ENCODE measurements at places on chromosomes 6 and 20.

DNA sequence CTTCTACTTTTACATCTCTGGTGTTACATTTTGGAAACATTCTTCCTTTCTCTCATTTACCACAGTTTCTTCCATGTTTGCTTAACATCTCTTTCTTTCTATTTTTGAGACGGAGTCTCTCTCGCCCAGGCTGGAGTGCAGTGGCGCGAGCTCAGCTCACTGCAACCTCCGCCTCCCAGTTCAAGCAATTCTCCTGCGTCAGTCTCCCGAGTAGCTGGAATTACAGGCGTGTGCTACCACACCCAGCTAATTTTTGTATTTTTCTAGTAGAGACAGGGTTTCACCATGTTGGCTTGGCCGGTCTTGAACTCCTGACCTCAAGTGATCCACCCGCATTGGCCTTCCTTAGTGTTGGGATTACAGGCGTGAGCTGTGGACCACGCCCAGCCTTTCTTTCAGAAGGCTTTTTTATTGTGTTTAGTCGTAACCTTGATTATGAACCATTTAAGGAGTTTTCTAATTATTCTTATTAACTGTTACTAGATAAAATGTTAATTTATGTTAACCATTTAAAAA, 27.8 kb downstream of the MAP3K4 start:
- DNase-seq = no peak

- DNase-seq = no peak
Measured at GRCh38 chr6:169520104-169520503, 181.7 kb downstream of the WDR27 start.

GRCh38 chr20:60117065-60117464, 158.8 kb downstream of the CDH26 start:
- no peak for DNase-seq

DNA sequence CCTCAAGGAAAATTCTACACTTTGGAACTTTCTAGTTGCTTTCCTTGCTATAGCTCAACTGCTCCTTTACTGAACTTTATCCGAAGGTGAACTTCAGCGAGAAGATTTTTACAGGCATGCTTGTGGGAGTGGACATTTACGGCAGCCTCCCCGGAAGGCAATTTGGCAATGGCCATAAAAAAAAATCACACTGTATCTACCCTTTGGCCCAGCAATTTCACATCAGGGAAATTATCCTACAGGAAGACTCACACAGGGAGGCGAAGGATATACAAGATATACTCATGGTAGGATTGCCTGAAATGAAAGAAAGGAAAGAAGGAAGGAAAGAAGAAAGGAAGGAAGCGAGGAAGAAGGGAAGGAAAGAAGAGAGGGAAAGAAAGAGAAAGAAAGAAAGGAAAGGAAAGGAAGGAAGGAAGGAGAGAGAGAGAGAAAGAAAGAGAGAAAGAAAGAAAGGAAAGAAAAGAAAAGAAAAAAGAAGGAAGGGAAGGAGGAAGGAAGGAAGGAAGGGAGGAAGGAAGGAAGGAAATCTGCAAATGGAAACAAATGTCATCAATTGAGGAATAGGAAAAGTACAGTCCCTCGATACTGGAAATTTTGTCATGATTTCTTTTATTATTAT, 25.7 kb downstream of the OVOL2 start:
- no peak for DNase-seq

- no peak for DNase-seq
Measured at GRCh38 chr6:358432-358831, 33.1 kb upstream of the IRF4 start.

GRCh38 chr6:46420921-46421638, 70.2 kb downstream of the RCAN2 start:
- no peak for DNase-seq

- DNase-seq = no peak
Measured at GRCh38 chr20:34689486-34689885, 12.6 kb upstream of the PIGU start.

DNA sequence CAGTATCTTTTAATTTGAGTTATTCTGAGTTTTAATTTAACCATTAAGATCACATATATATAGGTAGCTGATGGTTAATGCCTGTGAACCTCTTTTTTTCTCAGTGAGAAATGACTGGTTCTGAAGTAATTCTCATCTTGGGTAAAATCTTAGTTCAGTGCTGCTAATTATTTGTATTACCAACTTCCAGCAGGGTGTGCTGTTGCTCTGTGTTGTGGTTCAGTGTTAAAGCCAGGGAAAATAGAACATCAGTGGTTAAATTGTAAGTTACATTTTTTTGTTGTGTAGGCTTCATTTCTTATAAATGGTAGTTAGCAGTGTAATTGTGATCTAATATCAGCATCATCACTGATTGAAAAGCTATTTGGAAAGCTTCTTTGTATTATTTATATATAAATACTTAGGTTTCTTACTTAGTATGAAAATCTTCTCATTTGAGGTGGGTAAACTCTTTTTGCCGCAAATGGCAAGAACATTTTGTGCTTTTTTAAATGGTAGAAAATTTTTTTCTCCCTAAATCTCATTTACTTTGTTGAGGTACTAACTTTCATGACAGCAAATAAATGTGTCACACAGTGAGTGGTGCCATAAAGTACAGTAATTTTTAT, 43.7 kb downstream of the CDC5L start:
- peak; percentile 78 for DNase-seq

DNA sequence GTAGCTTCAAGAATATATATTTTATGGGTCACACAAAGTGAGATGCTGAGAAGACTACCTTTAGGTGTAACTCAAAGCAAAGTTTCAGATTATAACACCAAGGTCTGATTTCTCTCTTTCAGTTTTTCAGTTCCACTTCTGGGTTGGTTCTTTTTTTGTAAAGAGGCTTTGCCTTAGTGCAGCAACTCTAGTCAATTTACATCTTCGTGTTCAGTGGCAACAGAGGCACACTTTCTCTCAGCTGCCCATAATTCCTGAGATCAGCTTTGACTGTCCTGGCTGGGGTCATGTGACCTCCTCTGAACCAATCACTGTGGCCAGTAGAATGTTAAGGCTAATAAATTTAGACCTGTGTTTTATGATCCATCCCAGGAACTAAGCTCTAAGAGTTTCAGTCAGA, 120.2 kb downstream of the TINAG start:
- DNase-seq = no peak

- DNase-seq = no peak
Measured at GRCh38 chr6:34953061-34954025, 64.3 kb downstream of the ANKS1A start.

GRCh38 chr6:129297592-129297991, 412.4 kb downstream of the ARHGAP18 start:
- no peak for DNase-seq

DNA sequence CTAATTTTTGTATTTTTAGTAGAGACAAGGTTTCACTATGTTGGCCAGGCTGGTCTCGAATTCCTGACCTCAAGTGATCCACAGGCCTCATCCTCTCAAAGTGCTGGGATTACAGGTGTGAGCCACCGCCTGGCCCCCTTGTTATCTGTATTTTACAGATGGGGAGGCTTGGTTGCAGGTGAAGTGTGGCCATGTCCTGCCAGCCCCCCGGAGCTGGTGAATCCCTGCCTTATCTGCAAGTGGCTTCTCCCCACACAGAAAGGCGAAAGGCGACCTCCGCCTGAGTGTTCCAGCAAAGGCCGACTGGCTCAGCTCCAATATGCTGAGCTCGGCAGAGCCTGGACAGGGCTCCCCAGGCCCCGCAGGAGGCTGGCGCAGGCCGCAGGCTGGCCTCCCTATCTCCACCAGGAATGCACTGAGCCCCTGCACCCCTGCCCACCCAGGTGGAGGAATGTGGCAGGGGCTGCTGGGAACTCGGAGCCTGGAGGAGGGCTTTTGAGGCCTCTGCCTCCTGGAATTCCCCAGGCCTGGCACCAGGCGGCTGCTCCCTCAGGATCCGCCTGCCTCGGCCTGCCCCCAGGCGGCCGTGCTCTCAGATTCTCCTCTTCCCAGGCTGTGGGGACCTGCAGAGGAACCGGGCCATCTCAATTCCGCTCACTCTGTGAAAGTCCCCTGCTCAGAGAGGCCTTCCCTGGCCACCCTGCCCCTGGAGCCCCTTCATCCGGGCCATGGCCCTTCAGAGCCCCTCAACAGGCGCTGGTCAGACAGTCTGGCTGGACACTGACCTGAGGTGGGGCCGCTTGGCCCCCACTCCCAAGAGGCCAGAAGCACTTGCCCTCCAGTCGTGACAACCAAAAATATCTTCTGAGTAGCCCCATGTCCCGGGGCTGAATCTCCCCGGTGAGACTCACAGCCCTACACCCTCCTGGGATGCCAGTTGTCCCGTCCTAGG, 9.3 kb upstream of the LAMA5 start:
- DNase-seq = no peak

GRCh38 chr6:146913842-146914488, 290.3 kb upstream of the STXBP5 start:
- DNase-seq = peak; percentile 16

DNA sequence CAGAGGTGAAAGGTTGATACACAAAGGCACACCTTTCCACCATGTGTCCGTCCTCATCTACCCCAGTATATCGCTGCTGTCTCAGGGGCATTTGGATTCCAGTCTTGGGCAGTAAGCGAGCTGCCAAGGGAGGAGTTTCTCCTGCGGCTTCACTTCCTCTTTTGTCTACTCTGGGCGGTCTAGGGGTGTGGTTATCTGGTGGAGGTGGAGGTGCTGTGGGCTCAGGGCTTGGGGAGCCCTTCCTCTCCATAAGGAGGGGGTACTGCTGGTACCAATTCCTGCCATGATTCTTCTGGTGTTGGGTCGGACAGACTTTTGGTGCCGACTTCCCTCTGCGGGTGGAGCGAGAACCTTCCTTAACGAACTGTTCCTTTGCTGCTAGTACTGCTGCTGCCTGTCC, 31.9 kb upstream of the FABP7 start:
- no peak for DNase-seq

- DNase-seq = no peak
Measured at GRCh38 chr20:23111307-23111943, 25.3 kb upstream of the CD93 start.

DNA sequence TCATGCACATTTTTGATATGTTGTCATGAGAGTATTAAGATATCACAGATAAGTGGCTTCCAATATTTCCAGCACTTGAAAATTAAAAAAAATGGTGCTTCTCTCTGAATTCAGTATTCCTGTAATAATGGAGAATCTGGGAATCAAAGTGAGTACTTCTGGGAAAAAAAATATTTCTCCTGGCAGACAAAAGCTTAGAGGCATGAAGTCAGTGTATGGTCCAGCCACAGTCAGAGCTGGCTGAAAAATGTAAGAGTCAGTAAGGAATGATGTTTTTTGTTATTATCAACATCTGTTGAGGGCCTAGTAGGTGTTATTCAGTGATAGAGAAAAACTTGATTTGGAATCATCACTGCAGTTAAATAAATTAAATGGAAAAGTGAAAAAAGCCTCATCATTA, 3.2 kb upstream of the RFPL4B start:
- no peak for DNase-seq

- DNase-seq = no peak
Measured at GRCh38 chr6:34005901-34006531, 139.9 kb downstream of the GRM4 start.

- DNase-seq = no peak
Measured at GRCh38 chr6:32589596-32590449, at the start of gene HLA-DRB1. Gene HLA-DRB1, minus strand, starts transcription at chr6:32589848. Its CDS starts 106 bp downstream, at chr6:32589742.

GRCh38 chr6:21332660-21333059, 260.9 kb upstream of the SOX4 start:
- DNase-seq = no peak

DNA sequence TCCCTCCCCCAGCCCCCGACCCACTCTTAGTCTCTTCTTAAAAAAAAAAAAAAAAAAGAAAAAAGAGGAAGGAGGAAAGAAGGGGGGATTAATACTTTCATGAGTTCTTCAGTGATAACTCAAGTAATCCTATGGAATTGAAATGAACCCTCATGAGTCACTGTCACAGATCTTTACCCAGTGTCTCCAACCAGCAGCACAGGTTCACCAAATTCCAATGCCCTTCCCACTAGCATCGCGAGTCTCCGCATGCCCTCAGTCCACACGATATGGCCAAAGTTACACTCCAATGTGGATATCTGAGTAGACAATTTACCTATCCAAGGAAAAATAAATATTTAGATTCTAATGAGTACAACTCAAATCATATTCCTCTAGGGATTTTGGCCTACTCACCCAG, 74.5 kb downstream of the MDN1 start:
- no peak for DNase-seq

GRCh38 chr20:59141818-59142581, 21.6 kb upstream of the ZNF831 start:
- no peak for DNase-seq

GRCh38 chr6:20312606-20313005, 89.1 kb upstream of the E2F3 start:
- DNase-seq = no peak

DNA sequence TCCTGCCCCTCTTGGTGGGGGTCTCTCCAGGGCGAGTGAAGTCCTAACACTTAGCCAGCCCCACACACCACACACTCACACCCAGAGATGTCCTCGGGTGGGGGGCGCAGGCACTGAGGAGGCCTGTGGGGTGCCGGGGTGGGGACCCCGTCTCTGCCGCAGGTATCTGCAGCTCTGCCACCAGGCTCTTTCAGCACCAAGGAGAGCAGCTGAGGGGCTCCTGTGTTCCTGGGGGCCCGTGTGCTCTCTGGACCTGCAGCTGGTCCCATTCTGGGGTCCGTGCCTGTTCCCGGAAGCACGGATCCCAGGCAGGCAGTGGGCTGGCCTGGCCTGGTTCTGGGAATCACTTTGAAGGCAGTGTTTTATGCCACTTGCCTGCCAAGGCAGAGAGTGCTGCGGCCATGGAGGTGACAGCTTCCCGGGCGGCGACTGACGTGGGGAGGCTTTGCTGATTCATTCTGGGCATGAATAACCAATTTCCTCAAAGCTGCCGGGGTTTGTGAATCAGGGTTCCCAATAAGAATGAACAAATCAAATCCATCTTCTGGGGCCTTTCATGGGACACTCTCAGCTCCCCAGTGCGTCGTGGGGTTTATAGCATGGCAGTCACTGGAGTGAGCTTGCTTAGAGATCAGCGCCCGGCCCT, 54.4 kb upstream of the SLCO4A1 start:
- DNase-seq = no peak

- no peak for DNase-seq
Measured at GRCh38 chr6:154292855-154293519, 63.6 kb downstream of the IPCEF1 start.

DNA sequence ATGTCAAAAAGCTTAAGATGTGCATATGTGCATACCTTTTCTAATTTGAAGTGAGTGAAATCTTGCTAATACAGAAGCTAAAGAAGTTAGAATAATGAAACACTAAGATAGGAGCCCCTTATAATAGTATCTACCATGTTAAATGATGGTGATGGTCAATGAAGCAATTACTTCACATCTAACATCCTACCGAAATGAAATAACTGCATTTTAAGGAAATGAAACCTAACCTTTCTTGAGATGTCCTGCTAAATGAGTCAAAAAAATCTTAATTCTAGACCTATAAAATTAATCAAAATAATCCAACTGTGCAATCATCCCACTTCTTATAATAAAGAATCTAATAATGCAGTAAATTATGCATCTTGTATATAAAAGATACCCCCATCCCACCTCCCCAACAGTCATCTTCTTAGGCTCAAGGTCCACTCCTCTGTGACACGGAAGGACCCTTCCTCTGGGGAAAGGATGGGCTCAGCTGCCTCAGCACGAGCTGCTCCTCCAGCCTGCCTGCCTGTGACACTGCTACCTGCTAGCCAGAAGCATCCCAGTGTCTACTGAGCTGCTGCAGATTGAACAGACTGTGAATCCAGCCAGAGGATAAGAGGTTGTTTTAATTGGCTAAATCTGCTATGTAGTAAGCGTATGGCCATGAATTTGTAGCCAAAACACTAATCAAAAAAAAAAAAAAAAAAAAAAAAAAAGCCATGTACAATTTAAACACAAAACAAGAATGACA, 129.6 kb upstream of the BEND3 start:
- DNase-seq = no peak

GRCh38 chr6:50185006-50185405, 135.3 kb upstream of the DEFB112 start:
- no peak for DNase-seq

GRCh38 chr6:119544325-119545175, 195.0 kb upstream of the MAN1A1 start:
- no peak for DNase-seq
